ENCODE measurements at places on chromosomes 7 and 10.

DNA sequence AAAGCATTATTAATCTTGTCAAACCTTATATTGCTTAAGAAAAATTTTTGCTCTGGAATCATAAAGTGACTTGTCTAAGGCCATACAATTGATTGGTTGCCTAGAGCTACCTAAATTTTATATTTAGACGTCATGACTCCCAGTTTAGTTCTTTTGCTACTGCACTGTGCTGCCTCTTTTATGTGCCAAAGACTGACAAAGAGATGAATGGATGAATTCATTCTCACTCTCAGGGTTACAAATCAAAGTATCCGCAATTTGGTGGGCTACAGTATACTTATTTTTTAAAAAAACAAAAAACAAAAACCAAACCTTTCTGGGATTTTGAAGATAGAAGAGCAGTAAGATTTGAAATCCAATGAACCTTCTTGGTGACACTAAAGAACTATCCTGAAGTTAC lies 27.7 kb upstream of the TMEM229A start:
- no peaks in the 10 kb centered on the region for H3K4me1 ChIP-seq
- no peaks in the 10 kb centered on the region for H3K27me3 ChIP-seq
- no peak for DNase-seq
- H3K36me3 ChIP-seq: no peaks in the 10 kb centered on the region
- H3K4me3 ChIP-seq: no peak overlapping the region

- H3K27me3 ChIP-seq: peaks cover 3% of the 10 kb centered on the region
- H3K4me1 ChIP-seq: peaks cover 21% of the 10 kb centered on the region
- peaks cover 2% of the 10 kb centered on the region for H3K36me3 ChIP-seq
- DNase-seq: no peak
These were observed 80.2 kb downstream of the DIP2C start for GRCh38 chr10:609262-609658.

- peaks cover 2% of the 10 kb centered on the region for H3K27me3 ChIP-seq
- no peak overlapping the region for H3K4me3 ChIP-seq
- no peak overlapping the region for H3K27ac ChIP-seq
- H3K4me1 ChIP-seq: no peaks in the 10 kb centered on the region
- H3K36me3 ChIP-seq: no peaks in the 10 kb centered on the region
These were observed 83.5 kb downstream of the TSPAN12 start for GRCh38 chr7:120774481-120774880.

DNA sequence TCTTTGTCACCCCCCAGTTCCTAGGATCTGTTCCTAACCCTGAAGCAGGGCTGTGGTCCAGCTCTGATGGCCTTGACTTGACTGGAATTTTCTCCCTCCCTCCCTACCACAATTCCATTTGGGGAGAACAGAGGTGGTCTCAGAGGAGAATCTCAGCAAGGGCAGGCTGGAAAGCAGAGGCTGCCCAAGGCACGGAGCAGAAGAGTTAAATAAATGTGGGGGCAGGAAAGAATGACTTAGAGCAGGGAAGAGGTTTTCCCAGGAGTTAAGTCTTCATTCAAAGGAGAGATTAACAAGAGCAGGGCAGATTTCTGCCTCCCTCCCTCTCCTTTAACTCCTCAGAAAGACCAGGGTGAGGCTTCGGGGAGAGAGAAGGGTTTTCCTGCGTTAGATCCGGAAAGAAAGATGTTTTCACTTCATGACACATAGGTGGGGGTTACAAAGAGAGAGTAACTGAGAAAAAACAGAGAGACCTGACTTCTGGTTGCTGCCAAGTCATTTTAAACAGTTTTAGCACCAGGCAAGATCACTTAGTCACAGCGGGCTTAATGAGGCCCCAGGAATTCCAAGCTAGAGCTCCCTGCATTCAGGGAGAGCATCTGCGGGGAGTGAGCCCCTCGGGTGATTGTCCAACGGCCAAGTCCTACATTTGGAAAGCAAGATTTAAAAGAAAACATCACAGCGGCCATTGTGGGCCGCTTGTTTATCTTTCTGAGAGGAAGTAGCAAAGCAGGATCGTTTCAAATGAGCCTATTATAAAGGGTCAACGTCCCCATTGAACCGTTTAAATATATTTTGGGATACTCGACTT lies 78.7 kb downstream of the ARHGAP22 start:
- H3K27ac ChIP-seq: no peak overlapping the region
- H3K4me1 ChIP-seq: no peaks in the 10 kb centered on the region
- DNase-seq: no peak
- H3K4me3 ChIP-seq: no peak overlapping the region
- peaks cover 37% of the 10 kb centered on the region for H3K27me3 ChIP-seq

DNA sequence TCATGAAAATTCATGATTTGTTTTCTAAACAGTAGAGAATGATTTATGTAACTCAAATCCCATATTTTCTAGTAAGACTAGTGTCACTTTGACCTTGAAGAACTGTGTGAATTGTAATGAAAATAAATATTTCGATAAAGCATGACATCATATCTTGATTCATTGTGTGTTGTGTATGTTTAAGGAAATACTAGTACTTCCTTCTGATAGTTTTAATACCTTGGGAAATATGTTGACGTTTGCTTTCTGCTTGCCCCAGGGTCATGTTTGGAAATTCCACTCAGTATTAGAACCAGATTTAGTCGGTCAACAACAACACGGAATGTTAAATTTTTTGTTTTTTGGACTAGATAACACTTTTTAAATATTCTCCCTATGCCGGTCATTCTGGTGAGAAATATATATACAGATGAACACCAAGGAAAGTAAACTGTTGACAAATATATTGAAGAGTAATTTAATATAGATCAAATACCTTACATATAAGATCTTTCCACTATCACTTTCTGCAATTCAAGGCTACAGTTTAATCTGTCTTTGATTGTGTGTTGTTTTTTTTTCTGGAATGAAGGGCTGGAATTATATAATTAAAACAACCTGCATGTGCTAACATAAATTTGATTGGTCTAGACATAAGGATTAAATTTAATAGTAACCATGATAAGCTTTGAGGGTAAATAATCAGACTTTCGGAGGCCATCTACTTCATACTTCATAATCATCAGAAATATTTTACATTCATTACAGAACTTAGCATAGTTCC lies 126.2 kb downstream of the MDFIC start:
- no peak overlapping the region for H3K27ac ChIP-seq
- peaks cover 4% of the 10 kb centered on the region for H3K4me1 ChIP-seq
- H3K36me3 ChIP-seq: no peaks in the 10 kb centered on the region
- no peak overlapping the region for H3K4me3 ChIP-seq
- H3K27me3 ChIP-seq: no peaks in the 10 kb centered on the region

- no peak overlapping the region for H3K27ac ChIP-seq
- no peaks in the 10 kb centered on the region for H3K36me3 ChIP-seq
- H3K4me3 ChIP-seq: no peak overlapping the region
- peaks cover 19% of the 10 kb centered on the region for H3K27me3 ChIP-seq
- no peaks in the 10 kb centered on the region for H3K4me1 ChIP-seq
These were observed 35.3 kb upstream of the BET1 start for GRCh38 chr7:94039368-94040035.

GRCh38 chr10:89206402-89207180 lies 526 bp downstream of the CH25H start:
- peak; percentile 48 for DNase-seq
- no peak overlapping the region for H3K27ac ChIP-seq
- peaks cover 7% of the 10 kb centered on the region for H3K4me1 ChIP-seq
- peaks cover 33% of the 10 kb centered on the region for H3K27me3 ChIP-seq

DNA sequence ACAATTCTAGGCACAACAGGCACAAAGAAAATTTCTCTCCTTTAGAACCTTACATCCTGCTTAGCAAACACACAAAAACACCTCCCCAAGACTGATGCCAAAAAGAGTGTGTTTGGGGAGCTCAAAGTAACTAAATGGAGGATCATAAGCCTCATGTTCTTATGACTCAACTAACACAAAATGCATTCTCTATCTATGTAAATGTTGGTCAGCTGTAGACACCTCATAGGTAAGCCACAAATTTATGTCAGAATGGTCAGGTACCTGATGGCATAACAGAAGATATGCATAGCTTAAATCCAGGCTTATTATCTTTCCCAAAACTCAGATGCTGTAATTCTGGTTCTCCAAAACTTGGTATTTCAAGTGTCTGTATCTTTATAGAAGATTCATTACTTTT lies 315.1 kb downstream of the C7orf25 start:
- no peaks in the 10 kb centered on the region for H3K4me1 ChIP-seq
- DNase-seq: no peak
- no peak overlapping the region for H3K27ac ChIP-seq
- no peaks in the 10 kb centered on the region for H3K27me3 ChIP-seq

- H3K36me3 ChIP-seq: no peaks in the 10 kb centered on the region
- no peak for DNase-seq
- H3K4me1 ChIP-seq: peaks cover 68% of the 10 kb centered on the region
- H3K27me3 ChIP-seq: no peaks in the 10 kb centered on the region
- H3K4me3 ChIP-seq: no peak overlapping the region
These were observed 31.4 kb upstream of the PDCD4 start for GRCh38 chr10:110840225-110840922.

DNA sequence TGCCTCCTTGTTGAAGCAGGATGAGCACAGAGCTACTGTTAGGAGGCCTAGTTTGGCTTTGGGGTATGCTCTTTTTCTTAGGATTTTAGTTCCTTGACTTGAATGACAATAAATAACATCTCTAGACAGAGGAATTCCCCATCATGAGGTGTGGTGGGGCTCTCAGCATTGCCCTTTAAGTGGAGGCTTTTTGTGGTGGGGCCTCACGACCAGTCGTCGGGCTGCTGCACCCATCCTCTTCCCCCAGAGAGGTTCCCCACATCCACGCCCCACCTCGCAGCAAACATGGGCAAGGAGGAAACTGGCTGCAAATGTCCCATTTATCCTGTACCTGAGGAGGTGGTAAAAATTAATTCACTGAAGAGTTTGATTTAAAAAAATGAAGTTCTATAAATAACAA lies 36.1 kb upstream of the TARP start:
- peaks cover 45% of the 10 kb centered on the region for H3K4me1 ChIP-seq
- peak overlapping the region; percentile 72 for H3K4me3 ChIP-seq
- no peaks in the 10 kb centered on the region for H3K27me3 ChIP-seq
- peaks cover 5% of the 10 kb centered on the region for H3K36me3 ChIP-seq
- peak overlapping the region; percentile 70 for H3K27ac ChIP-seq
- DNase-seq: peak; percentile 64

DNA sequence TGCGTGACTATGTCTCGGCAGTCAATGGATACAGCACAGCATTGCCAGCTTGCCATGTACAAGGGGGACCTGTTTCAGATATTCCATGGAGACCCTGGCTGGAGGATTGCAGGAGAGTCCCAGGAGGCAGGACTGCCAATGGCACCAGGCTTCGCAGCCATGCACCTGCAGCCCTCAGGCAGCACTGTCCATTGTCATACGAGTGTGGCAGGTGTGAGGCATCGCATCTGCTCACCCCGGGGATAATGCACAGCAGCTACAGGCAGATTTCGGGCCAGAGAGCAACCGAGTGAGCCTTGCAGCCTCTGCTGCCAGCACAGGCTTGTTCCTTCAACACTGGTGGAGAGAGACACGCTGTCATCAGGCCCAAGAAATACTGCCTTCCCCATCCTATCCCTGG lies 415.1 kb downstream of the PAXIP1 start:
- H3K27ac ChIP-seq: no peak overlapping the region
- H3K27me3 ChIP-seq: no peaks in the 10 kb centered on the region
- no peaks in the 10 kb centered on the region for H3K36me3 ChIP-seq
- DNase-seq: no peak

GRCh38 chr7:134712196-134712595 lies 65.5 kb downstream of the BPGM start:
- peaks cover 17% of the 10 kb centered on the region for H3K4me1 ChIP-seq
- no peaks in the 10 kb centered on the region for H3K36me3 ChIP-seq
- H3K27ac ChIP-seq: no peak overlapping the region
- H3K4me3 ChIP-seq: no peak overlapping the region
- no peaks in the 10 kb centered on the region for H3K27me3 ChIP-seq

DNA sequence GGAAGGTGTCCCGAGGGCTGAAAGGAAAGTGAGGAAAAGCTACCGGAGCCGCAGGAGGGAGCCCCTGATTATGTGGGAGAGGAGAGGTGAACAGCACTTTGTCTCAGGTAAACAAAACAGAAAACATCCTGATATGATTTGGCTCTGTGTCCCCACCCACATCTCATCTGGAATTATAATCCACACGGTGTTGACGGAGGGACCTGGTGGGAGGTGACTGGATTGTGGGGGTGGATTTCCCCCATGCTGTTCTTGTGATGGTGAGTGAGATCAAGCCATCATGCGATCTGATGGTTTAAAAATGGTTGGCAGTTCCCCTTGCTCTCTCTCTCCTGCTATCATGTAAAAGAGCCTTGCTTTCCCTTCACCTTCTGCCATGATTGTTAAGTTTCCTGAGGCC lies 3.0 kb downstream of the POLD2 start:
- DNase-seq: no peak
- peaks cover 40% of the 10 kb centered on the region for H3K36me3 ChIP-seq
- no peak overlapping the region for H3K27ac ChIP-seq
- no peaks in the 10 kb centered on the region for H3K27me3 ChIP-seq
- H3K4me3 ChIP-seq: no peak overlapping the region

GRCh38 chr10:96831867-96832720 lies at the start of gene LCOR:
TSS of gene LCOR (plus strand) at chr10:96832298. CDS start at chr10:96949058, 116,760 bp downstream.
- no peaks in the 10 kb centered on the region for H3K27me3 ChIP-seq
- peaks cover 13% of the 10 kb centered on the region for H3K36me3 ChIP-seq
- DNase-seq: peak; percentile 91
- H3K27ac ChIP-seq: peak within 1 kb of the TSS; percentile 97

GRCh38 chr7:14800664-14801063 lies 101.9 kb downstream of the DGKB start:
- H3K36me3 ChIP-seq: no peaks in the 10 kb centered on the region
- H3K4me1 ChIP-seq: no peaks in the 10 kb centered on the region
- DNase-seq: no peak

- peak; percentile 40 for DNase-seq
- no peaks in the 10 kb centered on the region for H3K27me3 ChIP-seq
- H3K27ac ChIP-seq: peak overlapping the region; percentile 82
These were observed 24.0 kb downstream of the ZPBP start for GRCh38 chr7:50068850-50069551.

- H3K4me1 ChIP-seq: peaks cover 4% of the 10 kb centered on the region
- peaks cover 13% of the 10 kb centered on the region for H3K36me3 ChIP-seq
- no peak overlapping the region for H3K27ac ChIP-seq
- no peak for DNase-seq
- no peak overlapping the region for H3K4me3 ChIP-seq
These were observed 86.3 kb downstream of the PALS2 start for GRCh38 chr7:24659505-24659904.

GRCh38 chr10:62661143-62661542 lies 143.4 kb upstream of the ADO start:
- no peaks in the 10 kb centered on the region for H3K36me3 ChIP-seq
- H3K27ac ChIP-seq: no peak overlapping the region
- H3K4me3 ChIP-seq: no peak overlapping the region

GRCh38 chr7:16836481-16836880 lies 31.7 kb upstream of the AGR2 start:
- no peak for DNase-seq
- no peak overlapping the region for H3K27ac ChIP-seq
- no peaks in the 10 kb centered on the region for H3K27me3 ChIP-seq

DNA sequence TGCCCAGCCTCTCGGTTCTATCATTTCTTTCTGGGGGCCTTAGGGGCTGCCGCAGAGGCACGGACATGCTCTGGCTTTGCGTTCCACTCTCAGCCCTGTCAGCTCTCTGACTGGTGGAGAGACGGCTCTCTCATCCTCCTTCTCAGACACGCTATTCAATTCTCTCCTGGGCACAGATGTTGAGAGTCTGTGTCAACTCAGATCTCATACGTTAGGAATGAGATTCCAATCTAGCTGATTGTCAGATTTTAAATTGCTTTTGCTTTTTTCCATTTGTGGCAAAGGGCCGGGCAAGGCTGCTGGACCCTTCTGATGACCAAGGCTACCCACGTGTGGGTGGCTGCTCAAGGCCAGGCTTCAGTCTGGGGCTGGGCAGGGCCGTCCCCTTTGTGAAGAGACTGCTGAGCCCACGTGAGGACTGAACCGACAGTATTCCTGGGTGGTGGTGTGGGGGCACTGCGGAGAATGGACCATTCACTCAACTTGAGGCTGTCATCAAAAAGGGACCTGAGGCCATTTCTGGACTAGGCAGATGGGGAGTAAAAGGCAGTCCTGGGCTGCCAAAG lies 71.5 kb downstream of the CLEC2L start:
- H3K27ac ChIP-seq: no peak overlapping the region
- peaks cover 21% of the 10 kb centered on the region for H3K36me3 ChIP-seq
- no peaks in the 10 kb centered on the region for H3K4me1 ChIP-seq
- H3K27me3 ChIP-seq: no peaks in the 10 kb centered on the region
- DNase-seq: no peak

Data from activated CD8-positive, alpha-beta T cell treated with anti-CD3 and anti-CD28 coated beads for 36 hours (primary cell).